Breast epithelium (tissue), 4 donors: ENCODE measurements at places on chromosomes 6 and 20. TPM values are rescaled to one million over a fixed set of nuclear protein-coding genes. Genes with fewer than 3 reads are reported as not detected.

DNA sequence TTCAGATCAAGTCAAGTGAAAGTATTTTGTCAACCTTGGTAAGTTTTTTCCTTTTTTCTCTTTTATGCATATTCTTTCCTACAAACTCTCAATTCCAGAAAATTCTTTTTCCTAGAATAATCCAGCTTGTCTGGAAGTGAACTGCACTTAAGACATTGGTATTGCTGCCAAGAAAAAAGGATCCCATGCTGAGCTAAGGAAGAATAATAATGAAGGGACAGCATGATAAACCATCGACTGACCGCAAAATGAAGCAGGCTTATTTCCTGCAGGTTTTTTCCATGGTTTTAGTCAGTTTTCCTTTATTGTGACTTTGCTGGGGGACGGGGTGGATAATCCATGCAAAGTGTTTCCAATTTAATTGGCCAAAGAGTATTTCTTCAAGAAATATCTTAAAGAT lies 857.6 kb upstream of the SLC35B3 start:
- no peak overlapping the region for H3K27ac ChIP-seq
- no peak for DNase-seq
- H3K27me3 ChIP-seq = no peaks in the 10 kb centered on the region
- H3K4me3 ChIP-seq = no peak overlapping the region
- no peaks in the 10 kb centered on the region for H3K36me3 ChIP-seq

GRCh38 chr6:108592371-108593337 lies 31.9 kb downstream of the FOXO3 start:
- no peak for DNase-seq
- peaks cover 39% of the 10 kb centered on the region for H3K4me1 ChIP-seq
- peak overlapping the region; percentile 96 for H3K27ac ChIP-seq
- peak overlapping the region; percentile 39 for H3K4me3 ChIP-seq

DNA sequence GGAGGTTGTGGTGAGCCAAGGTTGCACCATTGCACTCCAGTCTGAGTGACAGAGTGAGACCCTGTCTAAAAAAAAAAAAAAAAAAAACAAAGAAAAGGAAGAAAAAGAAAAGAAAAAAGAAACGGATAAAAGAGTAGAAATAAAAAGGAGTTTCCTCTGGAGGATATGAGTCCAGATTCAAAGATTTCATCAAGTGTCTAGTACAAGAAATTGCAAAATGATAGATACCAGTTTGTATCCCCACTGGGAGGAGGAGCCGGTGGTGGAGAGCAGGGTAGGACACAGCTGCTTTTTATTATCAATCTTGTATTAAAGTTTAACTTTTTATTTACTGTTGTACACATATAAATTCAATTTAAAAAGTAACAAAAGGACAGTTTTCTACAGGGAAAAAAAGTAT lies 113.9 kb downstream of the BMP7 start:
- DNase-seq = no peak
- no peak overlapping the region for H3K27ac ChIP-seq
- H3K36me3 ChIP-seq = no peaks in the 10 kb centered on the region
- no peaks in the 10 kb centered on the region for H3K4me1 ChIP-seq
- H3K27me3 ChIP-seq = no peaks in the 10 kb centered on the region

- no peak overlapping the region for H3K4me3 ChIP-seq
- no peaks in the 10 kb centered on the region for H3K27me3 ChIP-seq
- DNase-seq = no peak
- no peaks in the 10 kb centered on the region for H3K36me3 ChIP-seq
- H3K27ac ChIP-seq = no peak overlapping the region
These were observed 427.2 kb upstream of the AGPAT4 start for GRCh38 chr6:161701056-161701455.

DNA sequence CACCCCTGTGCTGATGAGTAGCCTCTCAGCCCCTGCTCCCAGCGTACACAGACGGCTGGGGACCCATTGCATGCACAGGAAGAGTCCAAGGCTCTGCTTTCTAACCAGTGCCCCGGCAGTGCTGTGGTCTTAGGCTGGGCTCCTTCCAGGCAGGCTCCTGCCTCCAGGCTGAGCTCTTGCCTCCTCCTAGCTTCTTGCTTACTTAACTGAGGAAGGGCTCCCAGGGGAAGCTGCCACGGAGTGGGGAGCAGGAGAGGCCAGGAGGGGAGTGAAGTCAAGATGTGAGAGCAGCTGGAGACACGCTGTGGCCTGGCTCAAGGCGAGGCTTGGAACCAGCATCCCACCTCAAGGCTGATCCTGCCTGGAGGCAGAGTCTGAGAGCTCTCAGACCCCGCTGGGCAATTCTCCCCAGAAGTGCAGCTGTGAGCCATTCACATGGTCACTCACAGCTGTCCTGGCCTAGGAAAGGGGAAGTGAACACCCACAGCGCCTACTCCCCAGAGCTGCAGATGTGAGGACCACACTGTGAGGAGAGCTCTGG lies 141.0 kb downstream of the TBXT start:
- no peak for DNase-seq
- no peak overlapping the region for H3K4me3 ChIP-seq
- peak overlapping the region; percentile 32 for H3K27ac ChIP-seq

DNA sequence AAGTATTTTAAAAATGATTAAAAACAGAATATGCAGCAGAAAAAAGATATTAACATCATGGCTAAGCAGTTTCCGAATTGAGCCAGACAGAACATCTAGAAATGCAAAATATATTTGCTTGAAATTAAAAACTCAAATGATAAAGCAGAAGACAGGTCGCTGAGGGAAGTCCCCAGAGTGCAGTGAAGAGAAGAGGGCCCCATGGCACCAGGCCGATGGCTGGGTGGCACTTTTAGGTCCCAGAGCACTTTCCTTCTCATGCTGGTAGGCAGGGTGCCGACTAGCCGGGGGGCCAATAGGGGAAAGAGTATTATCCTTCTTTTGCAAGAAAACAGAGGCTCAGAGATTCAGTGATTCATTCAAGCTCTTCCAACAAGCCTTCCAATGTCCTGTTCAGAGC lies 58.9 kb downstream of the MYH7B start:
- DNase-seq = no peak
- H3K27me3 ChIP-seq = no peaks in the 10 kb centered on the region
- H3K4me3 ChIP-seq = no peak overlapping the region
- H3K36me3 ChIP-seq = no peaks in the 10 kb centered on the region
- H3K27ac ChIP-seq = no peak overlapping the region

DNA sequence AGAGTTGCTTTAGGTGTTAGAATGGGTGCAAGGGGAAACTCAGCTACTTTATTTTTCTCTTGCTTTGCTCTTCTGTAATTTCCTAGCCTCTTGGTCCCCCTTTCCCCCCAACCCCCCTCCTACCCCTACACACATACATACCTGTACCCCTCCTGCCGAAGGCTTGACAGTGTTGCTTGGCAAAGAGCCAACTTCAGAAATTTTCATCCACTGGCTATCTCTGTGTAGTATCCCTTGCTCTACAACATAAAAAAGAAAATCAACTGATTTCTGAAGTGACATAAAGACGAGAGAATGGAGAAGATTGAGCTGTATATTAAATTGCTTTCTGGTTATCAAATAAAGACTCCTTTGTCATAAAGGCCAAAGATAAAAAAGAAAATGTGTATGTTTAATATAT lies 498.1 kb upstream of the SOX4 start:
- no peak overlapping the region for H3K27ac ChIP-seq
- H3K4me1 ChIP-seq = no peaks in the 10 kb centered on the region
- no peak overlapping the region for H3K4me3 ChIP-seq

GRCh38 chr6:97563529-97563928 lies 280.5 kb upstream of the MMS22L start:
- H3K36me3 ChIP-seq = no peaks in the 10 kb centered on the region
- H3K27ac ChIP-seq = no peak overlapping the region
- no peak overlapping the region for H3K4me3 ChIP-seq
- no peak for DNase-seq
- no peaks in the 10 kb centered on the region for H3K4me1 ChIP-seq
- no peaks in the 10 kb centered on the region for H3K27me3 ChIP-seq

DNA sequence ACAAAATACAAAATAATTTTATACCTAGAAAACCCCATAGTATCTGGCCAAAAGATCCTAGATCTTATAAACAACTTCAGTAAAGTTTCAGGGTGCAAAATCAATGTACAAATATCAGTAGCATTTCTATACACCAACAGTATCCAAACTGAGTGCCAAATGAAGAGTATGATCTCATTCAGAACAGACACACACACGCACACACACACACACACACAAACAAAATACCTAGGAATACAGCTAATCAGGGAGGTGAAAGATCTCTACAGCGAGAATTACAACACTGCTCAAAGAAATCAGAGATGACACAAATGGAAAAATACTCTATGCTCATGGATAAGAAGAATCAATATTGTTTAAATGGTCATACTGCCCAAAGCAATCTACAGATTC lies 49.2 kb downstream of the TOMM6 start:
- no peaks in the 10 kb centered on the region for H3K36me3 ChIP-seq
- H3K27me3 ChIP-seq = no peaks in the 10 kb centered on the region
- no peaks in the 10 kb centered on the region for H3K4me1 ChIP-seq

DNA sequence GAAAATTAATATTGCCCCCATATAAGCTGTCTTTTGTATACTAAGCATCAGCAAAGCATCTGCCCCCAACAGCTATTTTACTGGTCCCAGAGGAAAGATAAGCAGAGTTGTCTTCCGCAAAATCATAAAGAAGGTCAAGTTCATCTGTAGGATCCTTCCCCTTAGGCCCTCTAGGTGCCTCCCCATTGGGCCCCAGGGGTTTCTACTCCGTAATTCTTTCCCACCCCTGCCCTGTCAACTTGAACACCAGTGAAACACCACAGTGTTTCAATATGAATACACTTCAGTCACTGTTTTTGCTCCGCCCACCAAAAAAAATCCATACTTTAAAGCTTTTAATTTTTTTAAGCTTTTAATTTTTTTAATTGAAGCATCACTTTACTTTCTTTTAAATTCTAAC lies 159.2 kb downstream of the ATXN1 start:
- no peak overlapping the region for H3K4me3 ChIP-seq
- DNase-seq = no peak
- no peaks in the 10 kb centered on the region for H3K27me3 ChIP-seq
- H3K36me3 ChIP-seq = no peaks in the 10 kb centered on the region
- H3K4me1 ChIP-seq = no peaks in the 10 kb centered on the region
- no peak overlapping the region for H3K27ac ChIP-seq

- H3K4me1 ChIP-seq = no peaks in the 10 kb centered on the region
- H3K27me3 ChIP-seq = no peaks in the 10 kb centered on the region
- H3K27ac ChIP-seq = no peak overlapping the region
- DNase-seq = no peak
- H3K4me3 ChIP-seq = no peak overlapping the region
- no peaks in the 10 kb centered on the region for H3K36me3 ChIP-seq
These were observed 116.8 kb upstream of the DST start for GRCh38 chr6:56759521-56759920.

- peaks cover 6% of the 10 kb centered on the region for H3K4me1 ChIP-seq
- no peak overlapping the region for H3K27ac ChIP-seq
- H3K4me3 ChIP-seq = no peak overlapping the region
These were observed 10.0 kb upstream of the NKX2-2 start for GRCh38 chr20:21523895-21524294.

GRCh38 chr20:25148181-25148981 lies 47.1 kb upstream of the ENTPD6 start:
- H3K27ac ChIP-seq = no peak overlapping the region
- no peaks in the 10 kb centered on the region for H3K36me3 ChIP-seq
- DNase-seq = no peak
- no peaks in the 10 kb centered on the region for H3K4me1 ChIP-seq
- H3K4me3 ChIP-seq = peak overlapping the region; percentile 37
- H3K27me3 ChIP-seq = no peaks in the 10 kb centered on the region

GRCh38 chr20:35013421-35014411 lies 58.0 kb downstream of the MYH7B start:
- no peak overlapping the region for H3K4me3 ChIP-seq
- DNase-seq = no peak
- no peaks in the 10 kb centered on the region for H3K4me1 ChIP-seq
- no peaks in the 10 kb centered on the region for H3K27me3 ChIP-seq

GRCh38 chr6:48689498-48689897 lies 578.5 kb upstream of the PTCHD4 start:
- H3K4me3 ChIP-seq = no peak overlapping the region
- no peaks in the 10 kb centered on the region for H3K4me1 ChIP-seq
- no peak for DNase-seq
- no peaks in the 10 kb centered on the region for H3K27me3 ChIP-seq
- H3K36me3 ChIP-seq = no peaks in the 10 kb centered on the region
- no peak overlapping the region for H3K27ac ChIP-seq

DNA sequence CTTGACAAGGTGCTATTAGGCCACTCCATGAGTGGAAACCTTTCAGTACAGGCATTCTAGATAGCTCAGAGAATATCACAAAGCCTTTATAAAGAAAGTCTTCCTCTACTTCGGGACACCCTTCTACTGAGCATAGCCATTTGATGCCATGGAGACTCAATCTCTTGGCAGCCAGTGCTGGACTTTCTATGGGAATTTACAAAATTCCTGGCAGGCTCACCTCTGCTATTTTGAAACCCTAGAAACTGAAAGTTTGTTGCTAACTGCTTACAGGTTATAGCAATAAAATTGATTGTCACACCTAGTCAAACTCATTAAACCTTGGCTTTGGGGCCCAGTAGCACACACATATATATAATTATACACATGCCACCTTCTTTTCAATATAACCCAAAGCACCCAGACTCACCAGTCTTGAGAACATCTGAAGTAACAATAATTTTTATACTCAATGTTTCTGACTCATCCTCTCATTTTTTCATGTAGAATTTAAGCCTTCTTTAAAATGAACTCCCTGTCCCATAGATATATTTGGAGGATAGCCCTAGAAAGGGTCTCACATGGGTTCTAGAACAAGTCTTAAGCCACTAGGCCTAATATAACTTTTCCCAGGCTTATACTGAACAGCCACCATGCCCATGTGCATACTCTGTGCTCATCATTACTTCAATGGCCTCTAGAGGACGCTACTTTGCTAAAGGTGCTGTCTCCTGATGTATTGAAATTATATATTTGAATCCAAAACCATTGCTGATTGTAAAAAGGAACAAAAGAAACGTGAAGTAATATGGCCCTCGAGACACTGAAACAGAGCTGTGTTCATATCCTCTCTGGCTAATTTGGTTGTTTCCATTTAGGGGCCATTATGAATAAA lies 368.1 kb upstream of the MARCKS start:
- H3K27me3 ChIP-seq = no peaks in the 10 kb centered on the region
- no peak overlapping the region for H3K4me3 ChIP-seq
- no peaks in the 10 kb centered on the region for H3K4me1 ChIP-seq
- no peak overlapping the region for H3K27ac ChIP-seq
- no peaks in the 10 kb centered on the region for H3K36me3 ChIP-seq

DNA sequence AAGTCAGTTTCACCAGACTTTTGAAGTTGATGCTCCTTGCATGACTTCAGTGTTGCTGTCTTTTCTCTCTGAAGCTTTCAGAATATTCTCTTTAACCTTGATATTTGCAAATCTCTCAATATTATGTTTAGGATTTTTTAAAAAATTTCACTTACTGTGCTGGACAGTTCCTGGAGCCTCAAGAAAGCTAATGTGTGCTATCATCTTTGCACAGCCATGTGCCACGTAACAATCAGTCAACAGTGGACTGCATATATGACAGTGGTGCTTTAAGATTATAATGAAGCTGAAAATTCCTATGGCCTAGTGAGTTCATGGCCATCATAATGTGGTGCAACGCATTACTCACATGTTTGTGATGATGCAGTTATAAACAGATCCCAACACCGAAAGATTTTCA lies 59.1 kb upstream of the OGFRL1 start:
- no peaks in the 10 kb centered on the region for H3K36me3 ChIP-seq
- H3K27me3 ChIP-seq = no peaks in the 10 kb centered on the region
- no peak overlapping the region for H3K27ac ChIP-seq
- no peak for DNase-seq

The CTCFL gene
- not detected for total RNA-seq

The CST4 gene
- total RNA-seq = not detected

The HFE gene
- total RNA-seq = 8.6 TPM

The ETV7 gene
- 0.80 TPM for total RNA-seq

The TRIM10 gene
- not detected for total RNA-seq

The ULBP2 gene
- 1.3 TPM for total RNA-seq

The TRIM40 gene
- total RNA-seq = not detected

The C6orf58 gene
- total RNA-seq = 0.44 TPM
